HS-27A (cell line): ENCODE measurements at places on chromosomes 2 and 18.

DNA sequence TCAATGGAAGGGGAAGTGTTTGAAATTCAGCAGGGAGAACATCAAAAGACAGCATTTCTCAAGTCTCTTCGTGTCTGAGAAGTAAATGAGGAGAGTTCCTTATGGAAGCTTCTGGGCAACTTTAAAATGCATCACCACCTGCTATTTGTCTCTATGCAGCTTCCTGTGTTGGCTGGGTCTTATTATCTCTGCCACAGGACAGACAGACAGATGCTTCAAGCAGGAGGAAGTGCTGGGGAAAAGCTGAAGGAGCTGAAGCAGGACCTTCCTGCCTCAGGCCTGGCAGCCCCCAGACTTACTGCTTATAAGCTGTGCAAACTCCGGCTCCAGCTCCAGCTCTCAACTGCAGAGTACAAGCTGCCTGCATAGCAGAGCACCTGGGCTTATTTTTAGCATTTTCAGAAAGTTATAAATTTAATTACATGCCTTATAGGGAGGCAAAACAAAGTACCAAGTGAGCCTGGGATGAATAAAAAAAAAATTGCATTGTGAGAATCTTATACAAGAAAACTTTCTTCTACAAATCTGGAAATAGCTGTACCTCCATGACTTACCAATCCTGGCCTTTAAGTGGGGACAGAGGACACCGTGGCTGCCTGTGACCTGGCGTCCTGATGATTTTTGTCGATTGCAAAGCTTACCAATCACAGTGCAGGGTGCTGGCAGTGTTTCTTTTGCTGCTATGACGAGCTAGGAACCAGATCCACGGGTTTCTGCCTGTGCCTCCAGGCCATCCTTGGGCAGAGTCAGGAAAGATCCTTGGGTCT is 206.3 kb downstream of the SEPTIN10 start:
- DNase-seq, result no peak

GRCh38 chr18:48580782-48581181 is 42.0 kb downstream of the CTIF start:
- no peak for DNase-seq

DNA sequence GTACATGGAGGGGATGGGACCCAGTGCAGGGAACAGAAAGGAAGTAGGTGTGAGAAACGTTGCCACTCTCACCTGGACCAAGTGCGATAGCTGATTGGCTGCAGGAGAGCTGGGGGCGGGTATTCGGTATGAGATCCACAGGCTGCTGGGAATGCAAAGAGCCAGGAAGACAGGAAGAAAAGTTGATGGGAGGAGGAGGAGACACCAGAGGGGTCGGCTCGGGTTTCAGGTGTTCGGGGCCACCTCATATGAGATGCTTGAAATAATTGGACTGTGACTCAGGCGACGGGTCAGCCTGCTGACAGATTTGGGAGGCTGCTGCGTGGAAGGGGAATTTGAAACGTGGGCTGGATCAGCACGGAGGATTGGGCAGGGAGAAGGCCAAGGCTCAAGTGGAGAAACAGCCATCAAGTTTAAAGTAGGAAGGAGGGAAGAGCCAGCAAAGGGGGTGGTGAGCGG is 65.1 kb downstream of the MRPS9 start:
- DNase-seq, result peak; percentile 73

GRCh38 chr2:8418721-8419120 is 263.1 kb upstream of the ID2 start:
- peak; percentile 40 for DNase-seq

- no peak for DNase-seq
Observed at GRCh38 chr2:118148809-118149208, 60.5 kb downstream of the INSIG2 start.

DNA sequence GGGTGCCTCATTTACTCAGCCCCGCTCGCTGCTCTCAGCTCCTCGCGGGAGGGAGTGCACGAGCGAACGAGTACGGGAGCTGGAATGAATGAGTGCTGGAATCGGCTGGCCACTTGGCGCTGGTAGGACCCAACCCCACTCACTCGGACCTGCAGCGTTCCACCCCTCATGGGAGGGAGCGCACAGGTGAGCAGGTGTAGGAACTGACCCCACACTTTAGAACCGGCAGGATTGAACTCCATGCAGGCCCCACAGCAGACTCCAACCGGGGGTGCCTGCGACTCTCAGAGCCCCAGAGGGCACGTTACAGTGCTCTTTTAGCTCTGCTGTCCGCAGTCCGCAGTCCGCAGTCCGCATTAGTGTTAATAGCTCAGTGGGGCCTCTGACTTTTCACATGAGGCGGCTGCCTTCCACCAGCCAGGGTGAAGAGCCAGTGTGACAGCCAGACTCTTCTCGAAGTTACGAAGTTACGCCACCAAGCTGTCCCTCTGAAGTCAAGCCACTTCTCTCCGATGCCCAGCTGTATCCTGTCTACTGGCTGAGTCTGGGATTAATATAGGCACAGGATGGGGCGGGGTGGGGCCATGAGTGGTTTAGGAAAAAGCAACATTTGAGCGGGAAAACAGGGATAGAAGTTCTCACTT is 102.7 kb upstream of the ARHGAP15 start:
- DNase-seq, result no peak

DNA sequence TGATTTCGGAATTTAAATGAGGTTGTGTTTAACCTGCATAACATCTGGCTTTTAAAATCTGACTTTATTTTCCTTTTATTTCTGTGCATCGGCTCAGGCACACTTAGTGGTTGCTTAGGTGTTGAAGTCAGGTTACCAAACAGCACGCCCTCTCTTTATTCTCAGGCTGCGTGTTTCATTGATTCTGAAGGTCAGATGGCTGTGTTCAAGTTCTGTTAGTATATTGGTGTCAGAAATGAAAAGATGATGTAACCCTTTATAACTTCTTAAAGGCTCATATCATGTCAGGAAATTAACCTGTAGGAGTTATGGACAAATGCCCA is 246.5 kb downstream of the LDLRAD4 start:
- no peak for DNase-seq

GRCh38 chr2:72204786-72205503 is 57.3 kb upstream of the CYP26B1 start:
- DNase-seq, result no peak

DNA sequence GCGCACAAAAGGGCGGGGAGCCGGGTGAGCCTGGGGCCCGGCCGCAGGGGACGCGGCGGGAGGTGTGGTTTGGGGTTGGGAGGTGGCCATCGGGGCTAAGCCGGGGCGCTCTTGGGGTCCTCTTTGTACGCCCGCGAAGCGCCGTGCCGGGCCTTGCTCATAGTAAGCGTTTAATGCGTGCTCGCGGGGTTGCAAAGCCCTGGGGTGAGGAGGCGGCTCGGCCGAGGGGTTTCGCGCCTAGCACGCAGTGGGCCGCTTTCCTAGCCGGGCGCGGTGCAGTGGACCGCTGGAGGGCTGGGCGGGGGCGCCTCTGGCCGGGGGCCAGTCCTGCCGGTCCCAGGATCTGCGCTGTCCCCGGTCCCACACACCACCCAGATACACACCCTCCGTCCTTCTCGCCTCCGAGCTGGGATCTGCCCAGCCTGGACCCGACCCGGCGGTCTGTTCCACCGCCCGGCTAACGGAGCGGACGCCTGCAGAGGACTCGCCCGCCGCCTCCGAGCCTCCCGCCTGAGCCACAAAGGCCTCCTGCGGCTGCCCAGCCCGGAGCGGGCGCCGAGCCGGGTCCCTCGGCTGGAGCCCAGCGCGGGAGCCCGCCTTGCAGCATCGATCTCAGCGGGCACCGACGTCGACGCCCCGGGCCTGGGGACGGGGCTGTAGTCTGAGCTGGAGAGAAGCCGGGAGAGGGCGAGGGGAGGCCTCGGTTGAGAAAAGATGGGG is 564 bp downstream of the DPYSL5 start:
- no peak for DNase-seq

- no peak for DNase-seq
Observed at GRCh38 chr2:191228861-191229260, 16.3 kb upstream of the MYO1B start.

GRCh38 chr2:240917009-240917683 is 11.0 kb downstream of the CROCC2 start:
- DNase-seq, result no peak

DNA sequence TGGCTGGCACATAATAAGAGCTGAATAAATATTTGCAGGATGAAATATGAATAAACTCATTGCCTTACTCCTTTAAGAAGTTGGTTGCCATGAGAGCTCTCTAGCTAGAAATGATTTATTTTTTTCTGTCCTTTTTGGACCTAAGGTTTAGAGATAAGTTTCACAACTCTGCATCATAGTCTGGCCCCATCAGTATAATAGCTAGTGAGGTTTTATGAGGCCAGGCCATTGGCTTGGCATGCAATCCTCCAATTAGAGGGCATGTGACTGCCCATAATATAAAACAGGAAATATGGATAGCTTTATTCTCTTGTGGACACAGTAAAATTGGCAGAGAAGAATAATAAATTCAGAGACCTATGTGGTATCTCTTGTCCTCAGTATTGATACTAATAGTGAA is 26.2 kb upstream of the INSIG2 start:
- DNase-seq, result no peak

- no peak for DNase-seq
Observed at GRCh38 chr2:24050041-24050979, 769 bp downstream of the FKBP1B start.

- no peak for DNase-seq
Observed at GRCh38 chr2:233542507-233542906, 24.1 kb downstream of the USP40 start.

- no peak for DNase-seq
Observed at GRCh38 chr2:206275312-206276055, 1.0 kb downstream of the ZDBF2 start.

- no peak for DNase-seq
Observed at GRCh38 chr18:3193331-3193730, 26.4 kb downstream of the MYOM1 start.

- no peak for DNase-seq
Observed at GRCh38 chr2:161004379-161004778, 155.8 kb upstream of the TANK start.

- DNase-seq, result no peak
Observed at GRCh38 chr2:219495531-219496122, 3.1 kb upstream of the GMPPA start.

- DNase-seq, result no peak
Observed at GRCh38 chr2:217102956-217103355, 243.1 kb upstream of the TNP1 start.

- no peak for DNase-seq
Observed at GRCh38 chr2:223488814-223489213, 113.3 kb downstream of the SCG2 start.

DNA sequence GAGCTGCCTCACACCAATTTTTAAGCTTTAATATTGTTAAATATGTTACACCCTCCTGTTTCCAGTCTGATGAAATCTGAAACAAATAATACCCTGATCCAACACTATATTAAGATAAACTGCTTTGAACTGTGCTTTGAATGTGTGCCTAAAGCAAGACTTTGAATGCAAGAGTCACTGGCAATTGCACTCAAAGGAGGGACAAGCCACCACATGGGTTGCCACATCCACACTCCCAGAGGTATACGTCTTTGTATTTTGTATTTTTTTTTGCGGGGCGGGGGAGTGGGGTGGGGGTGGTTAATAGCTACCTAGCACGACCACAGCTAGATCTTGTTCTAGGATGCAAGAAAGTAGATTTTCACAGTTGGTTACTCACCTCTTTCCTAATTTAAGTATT is 1.8 kb upstream of the ZEB2 start:
- no peak for DNase-seq

DNA sequence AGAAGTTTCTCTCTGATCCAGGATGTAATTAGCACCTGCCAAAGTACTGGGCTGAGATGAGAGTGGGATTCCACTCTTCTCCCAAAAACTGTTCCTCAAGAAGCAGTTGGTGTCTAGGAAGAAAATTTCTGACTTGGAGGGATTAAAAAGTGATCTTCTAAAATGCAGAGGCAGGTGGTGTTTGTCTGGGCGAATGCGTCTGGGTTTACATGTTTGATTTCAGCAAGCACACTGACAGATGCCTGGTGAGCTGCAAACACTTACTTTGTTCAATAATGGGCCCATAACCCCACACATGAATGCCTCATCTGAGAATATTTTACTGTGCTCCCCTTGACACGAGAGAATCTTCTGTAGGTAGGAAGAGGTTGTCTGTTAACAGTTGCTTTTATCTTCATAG is 24.3 kb upstream of the KCNF1 start:
- DNase-seq, result no peak

GRCh38 chr18:61001138-61001537 is 332.1 kb upstream of the CDH20 start:
- no peak for DNase-seq

DNA sequence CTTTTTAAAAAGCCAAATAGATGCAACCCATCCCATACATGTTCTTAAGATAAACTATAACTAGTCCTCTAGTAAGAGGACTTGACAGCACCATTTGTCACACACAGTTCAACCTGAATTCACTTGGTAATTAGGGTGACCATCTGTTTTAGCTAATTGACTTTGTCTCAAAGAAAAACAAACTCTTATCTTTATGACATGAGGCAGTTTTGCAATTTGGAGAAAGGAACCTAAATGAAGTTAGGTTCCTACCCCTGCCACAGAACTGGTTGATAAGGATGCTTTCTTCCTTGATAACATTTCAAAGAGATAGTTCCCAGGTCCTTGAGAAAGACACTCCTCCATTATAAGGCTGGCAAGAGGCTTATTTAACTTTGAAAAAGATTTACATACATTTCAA is 57.4 kb upstream of the LRRTM1 start:
- no peak for DNase-seq

GRCh38 chr2:234074751-234075517 is 24.4 kb downstream of the SPP2 start:
- DNase-seq, result no peak

GRCh38 chr2:1704631-1705556 is 39.4 kb downstream of the PXDN start:
- DNase-seq, result no peak

DNA sequence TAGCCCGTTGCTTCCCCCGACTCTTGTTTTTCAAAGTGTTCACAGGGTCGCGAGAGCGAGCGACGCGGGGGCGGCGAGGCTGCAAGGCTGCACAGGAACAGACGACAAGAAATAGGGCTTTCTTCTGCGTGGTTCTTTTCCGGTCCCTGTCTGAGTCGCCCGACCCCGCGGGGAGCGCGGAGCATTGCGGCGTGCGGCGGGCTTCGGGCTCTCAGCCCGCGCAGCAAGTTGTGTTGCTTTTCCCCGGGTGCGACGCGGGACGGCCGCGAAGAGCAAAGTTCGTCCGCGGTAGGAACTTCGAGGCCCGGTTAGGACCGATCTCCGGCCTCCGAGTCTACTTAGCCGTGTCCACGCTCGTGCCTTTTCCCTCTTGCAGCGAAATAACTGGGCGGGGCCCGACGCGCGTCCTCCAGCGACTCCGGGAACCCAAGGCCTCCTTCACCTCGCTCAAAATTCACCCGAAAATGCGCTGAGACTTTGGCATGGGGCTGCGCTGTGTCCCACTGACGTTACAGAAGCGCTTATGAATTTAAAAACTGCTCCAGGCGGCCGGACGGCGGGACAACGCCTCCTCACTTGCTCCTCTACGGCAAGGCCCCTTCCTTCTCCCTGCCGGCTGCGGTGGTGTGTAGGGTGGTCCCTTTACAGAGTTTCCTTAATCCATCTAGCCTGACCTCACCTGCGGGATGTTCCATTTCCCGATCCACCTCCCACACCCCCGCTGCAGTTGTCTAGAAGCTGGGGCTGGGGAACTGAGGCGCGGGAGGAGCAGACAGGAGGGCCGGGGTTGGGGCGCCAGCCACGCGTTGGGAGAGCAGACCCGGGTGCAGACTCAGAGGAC is 1.5 kb upstream of the BCL2L11 start:
- no peak for DNase-seq

- DNase-seq, result no peak
Observed at GRCh38 chr18:14933964-14934363, 186.0 kb downstream of the ANKRD30B start.
